Activated T-cell treated with anti-CD3 and anti-CD28 coated beads for 1 hour (primary cell): ENCODE measurements at places on chromosomes 7 and 10.

GRCh38 chr10:68959695-68960527 lies 3.9 kb downstream of the DDX21 start:
- DNase-seq, result no peak

- DNase-seq, result no peak
Measured at GRCh38 chr7:45118889-45119331, 7.4 kb upstream of the TBRG4 start.

- DNase-seq, result no peak
Measured at GRCh38 chr7:43880596-43880995, 11.3 kb upstream of the MRPS24 start.

DNA sequence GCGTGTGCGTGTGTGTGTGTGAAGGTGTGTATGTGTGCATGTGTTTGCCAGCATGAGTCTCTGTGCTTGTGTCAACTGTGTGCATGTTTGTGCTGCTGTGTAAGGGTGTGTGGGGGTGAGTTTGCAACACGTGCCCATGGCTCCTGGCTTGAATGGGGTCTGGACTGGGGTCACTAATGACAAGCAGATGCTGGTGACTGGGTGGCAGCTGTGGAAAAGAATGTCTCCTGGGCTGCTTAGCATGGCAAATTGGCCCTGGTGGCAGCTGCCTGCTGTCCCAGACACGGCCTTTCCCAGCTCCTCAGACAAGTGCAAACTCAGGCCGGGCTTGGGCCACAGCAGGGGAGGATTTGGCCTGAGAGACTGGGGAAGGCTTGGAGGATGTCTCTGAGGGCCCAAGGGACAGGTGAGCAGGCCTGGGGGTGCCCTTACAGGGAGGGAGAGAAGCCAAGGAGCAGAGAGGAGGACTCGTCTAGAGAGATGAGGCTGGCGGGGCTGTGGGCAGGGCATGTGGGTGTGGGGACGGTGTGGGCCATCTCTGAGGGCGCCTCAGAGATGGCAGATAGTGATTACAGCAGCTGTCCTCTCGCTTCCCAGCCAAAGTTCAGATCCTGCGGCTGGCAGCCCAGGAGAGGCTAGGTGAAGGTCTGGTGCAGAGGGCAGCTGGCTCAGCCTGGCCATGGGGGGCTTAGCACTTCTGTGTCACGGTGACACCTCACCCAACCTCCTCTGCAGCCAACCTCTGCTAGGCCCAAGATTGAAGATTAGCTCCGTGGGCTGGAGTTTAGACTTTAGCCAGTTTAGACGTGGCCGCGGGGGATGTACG lies 1.5 kb downstream of the AQP1 start:
- DNase-seq, result no peak

DNA sequence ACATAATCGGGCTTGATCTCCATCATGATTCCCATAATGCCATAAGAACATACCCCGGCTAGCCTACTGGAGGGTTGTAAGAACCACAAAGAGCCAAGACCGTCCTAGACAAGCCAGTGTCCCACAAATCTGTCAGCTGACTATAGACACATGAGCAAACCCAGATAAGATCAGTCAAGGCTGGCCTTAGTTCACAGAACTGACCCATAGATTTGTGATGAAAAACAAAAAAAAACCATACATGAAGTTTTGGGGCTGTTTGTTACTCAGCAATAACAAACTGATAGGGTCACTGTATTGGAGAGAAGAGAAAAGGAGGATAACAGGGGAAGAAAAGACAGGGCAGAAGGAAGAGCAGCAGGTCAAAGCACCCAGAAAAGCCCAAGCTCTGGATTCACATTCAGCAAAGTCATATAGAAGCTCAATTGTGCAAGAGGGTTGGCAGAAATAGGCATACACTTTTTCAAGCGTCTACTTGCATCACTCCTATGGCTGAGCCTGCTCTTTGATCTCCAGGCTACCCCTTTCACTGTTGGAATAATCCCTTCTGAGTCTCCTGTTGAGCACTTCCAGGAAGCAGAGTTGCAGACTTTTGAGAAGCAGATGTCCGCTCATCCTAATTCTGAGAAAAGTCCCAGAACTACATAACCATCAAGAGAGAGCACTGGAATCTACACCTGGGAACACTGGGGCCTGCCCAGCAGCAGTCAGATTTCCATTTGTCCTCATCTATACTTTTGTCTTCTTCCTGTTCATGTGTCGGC lies 122.0 kb upstream of the HABP2 start:
- no peak for DNase-seq

GRCh38 chr7:20222219-20222828 lies 5.1 kb upstream of the MACC1 start:
- DNase-seq, result no peak

- DNase-seq, result no peak
Measured at GRCh38 chr7:155861480-155861868, 49.2 kb upstream of the SHH start.

GRCh38 chr10:127878475-127879055 lies 14.2 kb downstream of the CLRN3 start:
- no peak for DNase-seq

DNA sequence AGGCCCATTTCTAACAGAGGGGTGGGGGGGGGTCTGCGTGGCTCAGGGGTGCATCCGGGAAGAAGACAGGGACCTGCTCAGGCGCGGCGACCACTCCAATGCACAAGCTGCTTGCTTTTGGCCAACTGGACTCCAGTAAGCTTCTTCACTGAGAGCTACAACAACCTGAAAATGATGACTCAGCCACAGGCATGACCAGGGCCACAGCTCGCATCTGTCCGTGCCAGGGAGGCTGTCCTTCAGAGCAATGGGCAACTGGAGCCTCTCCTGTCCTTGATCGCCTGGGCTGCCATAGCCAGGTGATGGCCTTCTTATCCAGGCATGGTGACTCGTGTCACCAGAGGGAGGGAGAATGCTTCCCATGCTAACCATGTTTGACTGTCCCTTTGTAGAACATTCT lies 81.6 kb upstream of the RNF32 start:
- no peak for DNase-seq

DNA sequence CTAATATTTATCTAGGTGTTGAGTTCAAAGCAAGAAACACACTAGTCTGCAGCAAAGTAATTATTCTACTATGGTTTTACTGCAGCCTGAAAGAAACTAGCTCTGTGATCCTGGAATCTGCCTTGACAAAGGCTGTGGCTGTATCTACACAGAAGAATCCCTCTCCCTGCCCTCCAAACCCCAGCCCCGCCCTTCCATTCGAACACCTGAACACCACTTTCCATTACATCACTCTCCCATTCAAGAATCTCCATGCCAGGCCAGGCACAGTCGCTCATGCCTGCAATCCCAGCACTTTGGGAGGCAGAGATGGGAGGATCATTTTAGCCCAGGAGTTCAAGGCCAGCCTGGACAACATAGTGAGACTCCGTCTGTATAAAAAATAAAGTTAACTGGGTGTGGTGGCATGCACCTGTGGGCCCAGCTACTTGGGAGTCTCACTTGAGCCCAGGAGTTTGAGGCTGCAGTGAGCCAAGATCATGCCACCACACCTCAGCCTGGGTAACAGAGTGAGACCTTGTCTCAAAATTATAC lies 23.3 kb downstream of the LRRC20 start:
- DNase-seq, result no peak

DNA sequence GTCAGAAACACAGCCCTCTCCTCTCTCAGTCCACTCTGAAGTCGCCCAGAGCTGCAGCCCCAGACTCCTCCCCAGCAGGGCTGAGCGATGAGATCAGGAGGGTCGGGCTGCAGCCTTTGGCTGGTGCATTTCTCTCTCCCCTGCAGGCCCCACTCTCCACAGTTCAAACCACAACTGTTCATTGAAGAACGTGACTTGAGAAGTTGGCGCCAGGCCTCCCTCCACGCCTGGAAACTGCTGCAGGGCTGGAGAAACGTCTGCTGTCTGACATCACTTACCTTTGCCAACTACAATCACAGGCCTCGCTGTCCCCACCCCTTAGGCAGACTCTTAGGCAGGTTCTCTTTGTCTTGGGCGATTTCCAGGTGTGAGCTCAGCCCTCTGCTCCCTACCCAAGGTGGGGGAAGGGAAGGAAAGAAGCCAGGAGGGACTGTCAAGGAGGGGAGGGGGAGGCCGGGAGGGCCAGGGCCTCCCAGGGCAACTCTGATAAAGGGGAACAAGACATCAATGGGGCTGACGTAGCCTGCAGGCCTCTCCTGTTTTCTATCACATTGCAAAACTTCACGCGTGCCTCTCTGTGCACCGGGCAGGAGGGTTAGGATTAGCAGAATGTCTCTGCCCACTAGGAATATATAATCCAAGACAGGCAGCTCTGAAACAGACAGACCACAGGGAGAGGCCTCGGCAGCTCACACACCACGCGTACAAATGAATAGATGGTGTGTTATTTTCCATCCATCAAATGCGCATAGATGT lies 32.7 kb downstream of the CALML5 start:
- no peak for DNase-seq

DNA sequence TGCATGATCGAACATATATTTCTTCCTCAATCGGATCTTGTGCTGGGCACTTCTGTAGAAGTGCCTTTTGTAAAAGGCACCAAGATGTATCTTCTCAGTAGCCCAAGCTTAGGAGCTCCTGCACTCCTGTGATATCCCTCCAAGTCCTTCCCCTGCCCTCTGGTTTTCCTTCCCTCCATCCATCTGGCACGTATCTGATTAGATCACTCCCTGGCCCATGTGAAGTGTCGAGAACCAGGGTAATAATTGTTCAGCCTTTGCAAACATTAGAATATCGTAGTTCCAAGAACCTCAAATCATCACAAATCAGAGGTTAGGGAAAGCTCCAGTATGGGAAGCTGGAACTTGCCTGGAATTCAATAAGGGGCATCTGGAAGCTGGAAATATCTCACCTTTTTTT lies 221.1 kb upstream of the AUTS2 start:
- no peak for DNase-seq

- DNase-seq, result no peak
Measured at GRCh38 chr10:7866176-7866575, 47.9 kb downstream of the TAF3 start.

- no peak for DNase-seq
Measured at GRCh38 chr10:34791947-34792346, 23.1 kb downstream of the PARD3 start.

DNA sequence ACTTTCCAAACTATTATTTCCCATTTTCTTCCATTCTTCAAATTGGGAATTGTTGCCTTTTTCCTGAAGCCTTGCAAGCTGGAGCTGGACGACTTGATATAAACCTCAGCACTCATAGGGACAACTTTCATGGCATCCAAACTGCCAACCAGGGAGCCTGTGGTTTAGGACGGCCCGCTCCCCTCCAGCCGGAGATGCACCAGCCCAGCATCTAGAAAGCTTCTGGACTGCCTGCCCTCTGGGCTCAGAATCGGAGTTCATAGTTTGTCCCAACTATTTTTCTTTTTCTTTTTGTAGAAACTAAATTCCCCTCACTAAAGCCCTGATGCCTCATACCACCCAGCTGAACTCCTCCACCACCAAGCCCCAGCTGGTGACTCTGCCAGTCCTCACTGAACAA lies 200.3 kb downstream of the DNAJB6 start:
- DNase-seq, result no peak

- no peak for DNase-seq
Measured at GRCh38 chr10:57579926-57580325, 687.8 kb downstream of the IPMK start.

GRCh38 chr7:108009873-108010272 lies 6.9 kb upstream of the LAMB1 start:
- no peak for DNase-seq

DNA sequence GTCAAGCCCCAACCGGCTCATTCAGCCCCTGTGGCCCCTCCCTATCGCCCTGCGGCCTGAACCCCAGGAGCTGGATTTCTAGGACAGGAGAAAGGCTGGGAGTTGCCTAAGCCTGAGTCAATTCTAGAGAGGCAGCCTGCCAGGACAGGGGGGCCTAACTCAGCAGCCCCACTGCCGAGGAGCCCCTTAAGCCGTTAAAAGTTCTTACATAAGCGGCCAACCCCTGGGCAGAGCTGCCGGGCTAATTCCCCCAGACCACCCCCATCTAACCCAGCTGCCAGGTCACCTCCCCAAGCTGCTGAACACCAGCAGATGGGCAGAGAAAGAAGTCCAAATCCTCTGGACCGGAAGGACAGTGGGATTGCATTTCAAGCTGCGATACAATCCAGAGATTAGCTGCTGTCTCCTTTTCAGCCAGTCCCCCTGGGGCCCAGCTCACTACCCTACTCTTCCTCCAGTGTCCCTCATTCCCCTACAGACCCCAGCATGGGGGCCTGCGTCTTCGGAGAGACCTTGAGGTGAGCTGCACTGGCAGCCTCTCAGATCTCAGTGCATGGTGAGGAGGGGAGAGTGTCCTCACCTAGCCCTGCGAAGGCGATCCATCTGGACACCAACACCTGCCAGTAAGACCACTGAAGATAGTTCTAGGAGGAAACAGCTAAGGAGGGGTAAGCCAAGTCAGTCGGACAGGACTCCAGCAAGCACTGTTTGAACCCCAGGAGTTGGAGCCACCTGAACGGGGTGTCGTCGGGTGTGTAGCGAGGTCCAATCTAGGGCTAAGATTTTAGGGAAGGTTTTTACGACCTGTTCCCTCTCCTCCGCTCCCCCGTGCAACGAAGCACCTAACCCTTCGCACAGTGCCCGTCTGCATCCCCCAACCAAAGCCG lies 830 bp downstream of the IMPDH1 start:
- DNase-seq, result no peak
